ENCODE measurements at places on chromosomes 5 and 9.

DNA sequence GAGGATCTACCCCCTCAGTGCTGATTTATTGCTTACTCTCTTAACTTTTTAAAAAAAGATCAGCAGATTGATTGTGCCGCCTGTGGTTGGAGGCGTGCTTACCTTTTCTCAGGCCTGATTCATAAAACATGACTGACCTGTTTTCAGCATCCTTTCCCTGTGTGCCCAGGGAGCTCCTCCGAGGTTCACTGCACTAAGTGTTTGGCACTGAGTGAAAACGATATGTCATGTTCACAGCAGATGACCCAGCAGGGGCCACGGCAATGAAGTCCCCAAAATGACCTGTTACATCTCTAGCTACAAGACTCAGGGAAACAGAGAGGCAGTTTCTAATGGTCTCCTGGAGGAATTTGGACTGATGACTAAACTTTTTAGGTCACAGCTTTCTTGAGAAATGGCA, 69.9 kb downstream of the INSYN2B start:
- no peak for DNase-seq

- DNase-seq: peak; percentile 16
Measured at GRCh38 chr9:109894921-109895758, 115.1 kb downstream of the PALM2AKAP2 start.

DNA sequence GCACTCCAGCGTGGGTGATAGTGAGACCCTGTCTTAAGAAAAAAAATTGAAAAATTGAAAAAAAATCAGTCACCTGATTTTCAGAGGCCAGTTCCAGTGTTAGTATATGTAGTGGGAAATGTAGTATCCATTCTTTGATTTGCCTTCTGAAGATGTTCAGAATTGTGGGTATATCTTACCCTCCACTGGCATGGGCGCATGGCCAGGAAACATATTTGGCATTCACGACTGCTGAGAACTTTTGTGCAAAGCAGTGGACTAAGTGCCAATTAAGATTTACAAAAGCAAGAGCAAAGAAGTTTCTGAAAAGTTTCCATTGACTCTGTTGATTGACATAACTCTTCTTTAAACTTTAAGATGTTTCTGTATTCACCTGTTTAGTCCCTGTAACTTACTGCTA, 2.4 kb downstream of the CAVIN4 start:
- no peak for DNase-seq

- DNase-seq: peak; percentile 62
Measured at GRCh38 chr5:132090107-132090506, 16.5 kb downstream of the CSF2 start.
